ENCODE measurements at places on chromosomes 2 and 18.

DNA sequence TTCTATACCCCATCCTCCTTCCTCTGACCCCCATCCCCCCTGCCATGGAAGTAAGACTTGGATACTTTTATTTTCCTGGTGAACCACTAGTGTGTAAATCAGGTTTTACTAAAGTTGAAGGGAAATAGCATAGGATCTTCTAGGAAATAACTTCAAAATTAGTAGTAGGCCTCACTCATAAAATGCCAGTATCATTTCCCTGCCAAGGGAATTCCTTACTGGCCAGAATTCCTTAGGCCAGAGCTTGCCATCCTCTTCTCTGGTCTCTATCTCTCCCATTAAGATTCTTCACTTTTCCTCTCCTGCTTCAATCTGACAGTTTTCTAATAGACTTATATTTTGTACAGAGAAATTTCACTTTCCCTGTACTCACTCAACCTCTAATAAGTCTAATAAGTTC lies 322.8 kb upstream of the TANK start:
- no peak for DNase-seq

GRCh38 chr18:23194997-23195957 lies 60.0 kb downstream of the CABLES1 start:
- no peak for DNase-seq

DNA sequence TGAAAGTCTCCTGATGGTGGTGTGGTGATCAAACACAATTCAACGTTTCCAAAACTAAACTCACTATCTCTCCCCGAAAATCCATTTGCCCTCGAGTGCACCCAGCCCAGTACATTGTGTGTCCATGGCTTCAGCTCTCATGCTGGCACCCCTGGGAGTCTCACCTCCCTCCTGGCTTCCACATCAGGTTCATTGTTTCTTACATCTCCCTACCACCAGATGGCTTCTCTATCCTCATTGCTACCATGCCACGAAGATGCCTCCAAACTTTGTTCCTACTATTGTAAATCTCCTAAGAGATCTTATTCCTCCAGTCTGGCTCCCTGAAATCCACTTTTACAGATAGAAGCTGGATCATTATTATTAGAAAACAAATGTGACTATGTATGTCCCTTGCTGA lies 197.0 kb downstream of the MYT1L start:
- no peak for DNase-seq

DNA sequence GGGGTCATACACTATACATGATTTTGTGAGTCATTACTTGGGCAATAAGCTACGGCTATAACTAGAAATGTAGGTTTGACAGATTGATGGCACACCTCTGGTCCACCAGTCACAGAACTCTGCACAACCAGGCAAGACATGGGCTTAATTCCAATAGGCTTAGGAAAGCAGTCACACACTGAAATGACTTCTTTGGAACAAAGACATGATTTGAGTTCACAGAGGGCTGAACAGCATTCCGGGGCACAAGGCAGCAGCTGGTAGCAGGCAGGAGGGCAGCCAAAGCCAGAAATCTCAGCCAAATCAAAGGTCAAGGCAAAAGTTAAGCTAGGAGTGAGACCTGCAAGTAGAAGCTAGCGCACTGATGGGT lies 27.4 kb downstream of the FABP1 start:
- no peak for DNase-seq

- DNase-seq = peak; percentile 2
Observed at GRCh38 chr18:51668101-51668500, 470.6 kb upstream of the MEX3C start.

GRCh38 chr18:58638441-58638840 lies 9.6 kb upstream of the ALPK2 start:
- DNase-seq = no peak

Data from activated T-cell treated with anti-CD3 and anti-CD28 coated beads for 4 hours (primary cell).